ENCODE measurements at places on chromosomes 16 and 17.

DNA sequence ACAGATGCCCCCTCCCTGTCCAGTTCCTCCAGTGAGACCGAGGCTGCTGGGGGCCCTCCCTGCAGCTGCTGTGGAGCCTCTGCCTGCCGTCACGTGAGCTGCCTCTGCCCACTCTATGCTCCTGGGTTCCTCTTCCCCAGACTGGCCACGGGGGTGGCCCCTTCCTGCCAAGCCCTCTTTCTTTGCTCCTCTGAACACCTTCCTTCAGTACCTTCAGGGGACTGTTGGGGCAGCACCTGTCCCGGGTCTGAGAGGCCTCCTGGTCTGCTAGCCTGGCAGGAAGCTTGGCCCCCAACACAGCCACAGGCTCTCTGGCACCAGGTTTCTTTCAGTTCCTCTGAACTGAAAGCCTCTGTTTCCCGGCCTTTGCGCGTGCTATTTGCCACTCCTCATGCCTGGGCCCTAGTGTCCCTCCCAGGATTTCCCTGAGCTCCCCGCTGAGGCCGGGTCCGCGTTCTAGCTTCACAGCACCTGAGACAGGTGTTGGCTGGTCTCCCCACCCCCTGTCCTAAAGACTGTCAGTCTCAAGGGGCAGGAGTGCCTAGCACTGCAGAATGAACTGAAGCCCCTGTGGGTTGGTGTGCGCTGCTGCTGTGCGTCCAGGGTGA lies 6.6 kb upstream of the ATP6V0C start:
- DNase-seq: no peak

- no peak for DNase-seq
Observed at GRCh38 chr16:75745823-75746222, 19.5 kb upstream of the CPHXL start.

DNA sequence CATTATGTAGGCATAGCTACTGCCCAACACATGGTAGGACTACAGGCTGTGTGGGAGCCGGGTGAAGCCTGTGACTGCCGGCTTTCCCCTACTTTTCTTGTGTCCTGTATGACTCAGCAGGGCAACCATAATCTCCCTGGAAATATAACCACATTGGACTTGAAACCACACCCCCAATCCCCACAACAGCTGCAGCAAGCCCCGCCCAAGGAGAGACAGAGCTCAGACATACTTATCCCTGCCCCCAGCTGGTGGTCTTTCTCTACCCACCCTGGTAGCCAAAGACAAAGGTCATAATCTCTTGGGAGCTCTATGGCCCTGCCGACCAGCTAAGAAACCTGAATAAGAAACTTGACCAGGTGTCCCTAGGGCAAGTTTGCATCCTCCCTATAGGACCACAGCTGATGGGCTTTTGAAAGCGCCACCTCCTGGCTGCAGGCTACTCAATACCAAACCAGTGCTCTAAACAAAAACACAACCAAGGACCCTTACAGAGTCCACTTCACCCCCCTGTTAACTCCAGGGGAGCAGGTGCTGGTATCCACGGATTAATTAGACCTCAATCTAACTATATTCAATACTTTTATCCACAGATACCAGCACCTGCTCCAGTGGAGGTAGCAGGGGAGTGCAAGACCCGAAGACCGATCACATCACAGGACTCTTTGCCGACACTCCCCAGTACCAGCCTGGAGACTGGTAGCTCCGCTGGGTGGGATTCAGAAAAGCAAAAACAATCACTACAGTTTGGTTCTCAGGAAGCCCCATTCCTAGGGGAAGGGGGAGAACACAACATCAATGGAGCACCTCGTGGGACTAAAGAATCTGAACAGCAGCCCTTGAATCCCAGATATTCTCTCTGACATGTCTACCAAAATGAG lies 91.2 kb downstream of the IRX5 start:
- peak; percentile 94 for DNase-seq

DNA sequence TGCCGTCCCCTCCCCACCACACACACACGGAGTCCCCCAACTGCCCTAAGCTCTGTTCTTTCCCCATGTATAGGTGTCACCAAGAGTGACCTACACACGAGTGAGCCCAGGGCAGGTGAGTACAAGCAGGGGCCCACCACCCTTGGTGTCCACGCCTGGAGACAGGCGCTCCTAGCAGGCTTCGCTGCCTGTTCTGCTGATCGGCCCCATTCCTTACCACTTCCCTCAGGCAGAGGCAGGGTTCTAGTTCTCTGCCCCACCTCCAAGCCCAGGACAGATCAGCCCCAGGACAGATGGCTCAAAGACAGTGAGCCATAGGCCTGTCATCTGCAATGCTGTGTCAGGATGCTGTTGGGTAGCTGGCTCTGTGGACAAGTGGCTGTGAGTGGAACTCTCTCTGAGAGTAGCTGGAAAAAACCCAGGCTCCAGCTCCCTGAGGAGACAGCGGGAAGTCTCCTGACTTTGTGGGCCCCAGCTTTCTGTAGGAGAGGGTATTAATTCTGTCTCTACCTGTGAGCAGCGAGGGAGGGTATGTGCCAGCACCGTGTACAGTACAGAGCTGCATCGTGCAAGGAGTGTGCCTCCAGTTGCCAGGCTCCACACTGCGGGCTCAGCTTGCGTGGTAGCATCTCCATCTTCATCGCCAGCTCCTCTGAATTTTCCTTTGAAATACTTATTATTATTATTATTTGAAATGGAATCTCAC lies 897 bp downstream of the TP53I13 start:
- peak; percentile 46 for DNase-seq

- peak; percentile 84 for DNase-seq
Observed at GRCh38 chr16:2008009-2008526, 1.6 kb downstream of the ZNF598 start.

GRCh38 chr16:23125277-23125676 lies 24.0 kb downstream of the USP31 start:
- DNase-seq: no peak

- DNase-seq: no peak
Observed at GRCh38 chr16:19636436-19637267, 81.1 kb downstream of the VPS35L start.

- DNase-seq: peak; percentile 63
Observed at GRCh38 chr16:67458121-67458641, 22.8 kb downstream of the ATP6V0D1 start.

DNA sequence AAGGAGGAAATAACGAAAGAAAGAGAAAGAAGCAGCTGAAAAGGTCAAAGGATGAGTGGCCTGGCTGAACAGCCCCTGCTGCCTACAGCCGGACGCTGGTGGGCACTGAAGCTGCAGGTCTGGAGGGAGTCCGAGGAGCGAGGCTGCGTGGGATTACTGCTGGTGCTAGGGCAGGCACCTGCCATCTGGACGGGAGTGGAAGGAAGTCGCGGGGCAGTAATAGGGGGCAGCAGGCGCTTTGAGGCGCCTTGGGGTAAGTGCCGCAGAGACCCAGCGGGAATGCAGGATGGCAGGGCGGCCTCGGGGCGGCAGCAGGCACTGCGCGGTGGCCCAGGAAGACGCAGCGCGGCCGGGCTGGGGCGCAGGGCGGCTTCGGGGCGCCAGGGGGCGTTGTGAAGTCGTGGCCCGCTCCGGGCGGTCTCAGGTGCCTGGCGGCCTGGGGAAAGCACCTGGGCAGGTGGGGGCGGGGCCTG lies 303 bp upstream of the SCNN1G start:
- no peak for DNase-seq

DNA sequence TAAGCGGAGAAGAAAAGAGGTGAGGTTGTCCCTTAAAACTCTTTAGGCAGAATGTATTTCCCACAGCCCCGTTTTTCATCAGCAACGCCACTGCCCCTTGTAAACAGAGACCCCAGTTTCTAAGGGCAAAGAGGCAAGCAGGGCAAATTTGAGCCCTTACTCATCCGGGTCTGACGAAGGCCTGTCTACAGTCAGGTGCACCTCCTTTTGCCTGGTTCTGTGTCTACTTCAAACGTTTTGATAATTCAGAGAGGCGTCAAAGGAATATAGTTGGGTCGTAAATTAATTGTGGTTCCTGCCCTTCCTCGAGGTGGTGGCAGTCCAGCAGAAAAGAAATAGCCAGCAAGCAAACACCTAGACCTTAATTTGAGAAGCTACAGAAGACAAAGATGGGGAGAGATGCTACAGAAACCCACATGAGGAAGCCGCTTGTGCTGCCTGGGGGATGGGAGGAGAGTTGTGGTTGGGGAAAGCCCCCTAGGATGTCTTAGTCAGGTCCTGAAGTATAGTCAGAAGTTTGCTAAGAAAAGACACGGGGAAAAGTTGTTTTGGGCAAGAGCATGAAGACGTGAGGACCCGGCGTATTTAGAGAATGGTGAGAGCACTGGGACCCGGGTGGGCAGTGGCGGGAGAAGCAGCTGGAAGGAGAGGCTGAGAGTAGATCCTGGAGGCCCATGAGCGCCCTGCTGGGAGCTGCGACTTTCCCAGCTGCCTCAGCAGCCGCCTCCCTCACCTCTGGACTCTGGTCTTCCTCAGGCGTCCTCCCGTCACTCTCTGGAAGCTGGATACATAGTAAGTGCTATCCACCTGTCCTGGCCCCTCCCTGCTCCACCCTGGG lies 2.4 kb downstream of the FBRS start:
- no peak for DNase-seq

GRCh38 chr16:6643080-6643686 lies 689.5 kb upstream of the RBFOX1 start:
- DNase-seq: peak; percentile 71

GRCh38 chr17:45086865-45087503 lies 25.9 kb downstream of the NMT1 start:
- no peak for DNase-seq

DNA sequence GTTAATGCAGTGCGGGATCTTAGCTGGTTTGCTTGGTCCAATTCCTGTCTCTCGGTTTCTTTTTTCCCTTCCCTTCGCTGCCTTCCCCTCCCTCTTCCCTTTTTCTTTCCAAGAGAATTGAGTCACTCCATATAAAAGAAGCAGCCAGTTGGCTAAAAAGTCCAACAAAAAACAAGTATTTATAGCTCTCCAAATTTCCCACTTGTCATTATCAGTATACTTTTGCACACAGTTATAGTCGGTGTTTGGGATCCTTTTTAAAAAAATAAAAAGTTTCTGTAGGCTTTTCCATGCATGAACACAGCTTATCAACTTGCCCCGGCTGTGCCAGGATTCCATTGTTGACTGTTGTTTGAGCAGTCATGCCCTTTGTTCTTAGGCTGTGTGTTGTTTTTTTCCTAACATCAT lies 24.9 kb downstream of the HMOX2 start:
- DNase-seq: peak; percentile 28

- peak; percentile 61 for DNase-seq
Observed at GRCh38 chr16:84864326-84864955, 44.7 kb downstream of the CRISPLD2 start.

- no peak for DNase-seq
Observed at GRCh38 chr17:40349477-40349894, 15.1 kb downstream of the GJD3 start.

- peak; percentile 52 for DNase-seq
Observed at GRCh38 chr17:30091771-30092170, 24.8 kb upstream of the NSRP1 start.

GRCh38 chr16:27993587-27993986 lies 69.9 kb downstream of the GSG1L start:
- no peak for DNase-seq

DNA sequence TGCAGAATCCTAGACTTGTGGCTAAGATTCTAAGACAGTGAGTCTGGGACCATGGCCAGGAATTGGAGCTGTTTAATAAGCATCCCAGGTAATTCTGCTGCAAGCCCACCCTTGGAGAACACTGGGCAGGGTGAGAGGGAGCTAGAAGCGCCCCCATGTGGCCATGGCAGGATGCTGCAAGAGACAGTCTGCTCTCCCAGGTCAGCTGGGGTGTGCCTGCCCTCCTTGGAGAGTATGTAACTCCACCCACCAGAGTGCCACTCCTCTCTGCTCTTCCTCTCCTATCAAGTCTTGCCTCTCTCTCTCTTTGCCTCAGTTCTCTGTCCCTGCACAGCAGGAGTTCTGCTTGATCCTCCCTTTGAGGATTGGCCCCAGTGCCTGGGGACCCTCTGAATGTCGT lies 14.9 kb downstream of the RCVRN start:
- no peak for DNase-seq

GRCh38 chr17:55368706-55369105 lies 52.9 kb downstream of the MMD start:
- peak; percentile 41 for DNase-seq

DNA sequence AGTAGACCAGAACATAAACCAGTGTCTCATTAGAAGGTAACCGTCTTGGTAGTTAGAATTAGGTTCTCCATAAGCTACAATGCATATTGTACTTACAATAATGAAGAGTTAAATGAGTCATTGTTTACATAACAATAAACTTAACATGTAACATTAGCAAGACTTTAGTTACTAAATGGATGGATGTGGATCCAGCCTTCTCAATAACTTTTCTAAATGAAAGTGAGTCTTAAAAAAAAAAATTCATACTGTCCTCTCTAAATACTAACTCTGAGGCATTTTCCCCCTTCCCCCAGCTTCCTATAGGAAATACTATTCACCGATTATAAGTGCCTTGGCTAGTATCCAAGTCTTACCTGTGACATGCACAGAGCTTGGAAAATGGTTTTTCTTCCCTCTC lies 155.3 kb downstream of the CYB561 start:
- DNase-seq: no peak

Measured in myocyte (in vitro differentiated cells).